Stimulated activated CD4-positive, alpha-beta T cell treated with anti-CD3 and anti-CD28 coated beads, Interleukin-1b, Interleukin-23, amount 100 ng/mL, for 48 hours (primary cell): ENCODE measurements at places on chromosomes 3 and 15.

DNA sequence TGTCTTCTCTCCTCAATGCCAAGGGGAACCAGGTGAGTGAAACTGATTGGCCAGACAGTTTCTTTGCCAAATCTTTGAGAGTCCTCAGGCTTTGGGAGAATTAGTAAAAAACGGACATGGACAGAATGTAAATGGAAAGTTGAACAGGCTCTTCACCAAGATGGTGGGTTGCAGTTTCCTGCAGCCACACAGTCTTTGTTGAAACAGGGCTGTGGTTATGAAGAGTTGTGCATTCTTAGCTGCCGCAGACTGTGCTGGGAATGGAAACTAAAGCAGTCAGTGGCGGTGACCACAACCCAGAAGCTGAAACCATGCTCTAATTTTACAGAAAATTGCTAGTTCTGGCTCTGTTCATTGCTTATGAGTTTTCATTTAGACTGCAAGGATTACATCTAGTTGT is 42.1 kb upstream of the TASOR start:
- peak; percentile 70 for DNase-seq

- DNase-seq, result no peak
Observed at GRCh38 chr3:37054370-37054769, 61.1 kb downstream of the MLH1 start.

GRCh38 chr15:77036537-77037387 is 34.1 kb downstream of the TSPAN3 start:
- no peak for DNase-seq

DNA sequence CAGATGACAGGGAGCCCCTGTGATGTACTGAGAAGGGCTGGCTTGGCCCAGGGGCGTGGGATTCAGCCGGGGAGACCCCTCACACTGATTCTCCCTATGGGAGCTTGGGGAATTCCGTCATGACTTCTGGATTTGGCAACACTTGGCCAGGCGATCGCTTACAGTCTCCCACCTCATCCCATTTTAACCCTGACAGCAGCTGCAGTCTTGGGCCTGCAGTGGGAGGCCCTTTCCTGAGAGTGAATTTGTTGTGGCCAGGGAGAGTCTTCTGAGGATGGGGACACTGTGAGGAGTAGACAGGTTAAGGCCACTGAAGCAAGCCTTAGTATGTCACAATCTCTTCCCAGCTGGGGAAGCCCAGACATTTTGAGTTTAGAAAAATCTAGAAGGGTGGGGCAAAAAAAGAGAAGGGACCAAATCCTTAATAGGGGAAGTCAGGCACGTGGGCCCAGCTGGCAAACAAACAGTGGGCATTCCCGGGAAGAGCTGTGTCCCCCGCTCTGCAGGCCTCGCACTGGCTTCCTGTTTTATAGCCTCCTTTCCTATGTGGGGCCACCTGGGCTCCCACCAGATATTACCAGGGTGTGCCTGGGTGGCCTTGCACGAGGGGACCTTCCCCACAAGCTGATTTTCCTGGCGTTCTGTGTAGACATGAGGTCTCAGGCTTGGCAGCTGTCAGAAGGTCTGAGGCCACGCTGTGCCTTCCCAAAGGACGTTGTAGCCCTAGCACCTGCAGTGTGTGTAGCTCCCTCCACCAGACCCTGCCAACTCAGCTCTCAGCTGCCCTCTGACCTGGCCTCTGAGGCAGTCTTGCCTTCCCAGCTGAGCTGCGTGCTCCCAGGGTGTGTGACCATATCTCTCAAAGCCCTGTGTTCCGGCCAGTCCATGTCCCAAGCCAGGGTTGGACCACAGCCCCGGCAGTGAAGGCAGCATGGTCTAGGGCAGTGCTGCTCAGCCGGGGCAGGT is 64.5 kb downstream of the FEM1B start:
- no peak for DNase-seq

DNA sequence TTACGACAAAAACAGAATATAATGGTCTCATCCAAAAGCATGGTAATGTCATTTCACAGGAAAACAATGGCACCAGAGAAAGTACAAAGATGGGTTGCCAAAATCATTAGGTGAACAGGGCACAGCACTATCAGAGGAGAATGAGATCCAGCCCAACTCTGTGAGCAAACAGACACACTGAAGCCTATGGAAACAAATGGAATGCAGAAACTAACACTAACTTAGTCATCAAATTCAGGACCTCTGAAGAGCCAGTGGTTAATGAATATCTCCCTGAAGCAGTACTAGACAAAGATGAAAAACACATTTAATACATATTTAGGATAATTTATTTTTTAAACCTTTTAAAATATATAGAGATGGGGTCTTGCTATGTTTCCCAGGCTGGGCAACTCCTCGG is 14.6 kb upstream of the RPS17 start:
- DNase-seq, result no peak

DNA sequence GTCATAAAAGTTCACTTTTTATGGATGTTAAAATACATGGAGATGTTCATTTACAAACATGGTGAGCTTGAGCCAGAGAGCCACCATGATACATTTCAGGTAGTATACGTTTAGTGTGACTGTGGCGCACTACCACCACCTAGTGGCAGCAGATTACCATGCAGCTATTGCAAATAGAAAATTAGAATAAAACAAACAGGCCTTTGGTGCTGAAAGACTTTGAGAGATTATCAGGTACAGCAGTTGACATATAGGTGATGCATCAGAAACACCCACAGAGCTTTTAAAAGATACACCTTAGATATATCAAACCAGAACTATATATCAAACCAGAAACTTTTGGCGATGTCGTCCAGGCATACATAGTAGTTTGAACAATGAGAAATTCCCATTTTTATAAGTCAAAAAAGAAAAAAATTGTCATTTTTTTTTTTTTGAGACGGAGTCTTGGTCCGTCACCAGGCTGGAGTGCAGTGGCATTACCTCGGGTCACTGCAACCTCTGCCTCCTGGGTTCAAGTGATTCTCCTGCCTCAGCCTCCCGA is 42.0 kb upstream of the ICE2 start:
- DNase-seq, result peak; percentile 79

GRCh38 chr15:65841121-65841930 is 28.0 kb upstream of the RAB11A start:
- no peak for DNase-seq

DNA sequence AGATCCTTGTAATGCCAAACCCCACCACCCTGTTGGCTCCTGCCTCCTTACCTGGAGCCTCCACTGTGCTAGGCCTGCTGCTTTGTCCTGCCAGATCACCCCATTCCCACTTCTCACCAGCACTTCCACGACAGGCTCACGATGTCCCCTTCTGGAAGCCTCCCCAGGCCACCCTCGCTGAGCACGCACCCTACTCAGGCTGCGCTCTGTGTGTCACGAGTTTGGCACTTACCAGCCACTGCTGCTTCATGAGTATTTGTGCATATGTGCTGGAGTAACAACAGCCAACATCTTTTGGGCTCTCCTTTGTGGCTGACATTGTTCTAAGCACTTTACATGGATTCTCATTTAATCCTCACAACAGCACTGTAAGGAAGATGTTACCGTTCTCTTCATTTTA is 58.1 kb downstream of the PDIA5 start:
- DNase-seq, result no peak

DNA sequence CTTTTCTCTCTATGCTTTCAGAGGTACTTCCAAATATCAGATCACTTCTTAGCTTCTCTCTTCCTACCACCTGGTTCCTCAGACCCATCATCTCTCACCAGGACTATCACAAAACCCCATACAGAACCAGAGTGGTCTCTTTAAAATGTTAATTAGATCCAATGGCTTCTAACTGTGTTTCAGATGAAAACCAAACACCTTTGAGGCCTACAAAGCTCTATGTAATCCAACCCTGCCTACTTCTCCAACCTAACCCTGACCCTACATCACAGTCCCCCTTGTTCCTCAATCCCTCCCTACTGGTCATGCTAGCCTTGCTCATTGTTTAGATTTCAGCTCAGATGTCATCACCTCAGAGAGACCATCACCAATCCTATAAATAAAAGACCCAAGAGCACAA is 34.8 kb downstream of the SUMF1 start:
- no peak for DNase-seq

DNA sequence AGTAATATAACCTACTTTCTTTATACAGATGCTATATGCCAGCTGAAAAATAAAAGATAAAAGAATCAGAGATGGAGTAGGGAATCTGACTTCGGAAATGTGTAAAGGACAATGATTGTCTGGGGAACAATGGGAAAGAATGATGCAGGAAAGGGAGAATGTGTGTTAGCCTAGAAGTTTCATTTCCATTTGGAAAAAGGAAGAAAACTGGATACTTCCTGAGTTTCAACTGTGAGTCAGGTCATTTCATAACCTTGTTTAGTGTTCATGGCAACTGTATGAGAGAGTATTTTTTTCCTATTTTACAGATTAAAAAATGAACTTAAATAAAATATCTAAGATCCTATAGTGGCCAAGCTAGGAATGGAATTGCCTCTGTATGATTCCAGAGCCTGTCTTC is 261.3 kb upstream of the NECTIN3 start:
- no peak for DNase-seq

- DNase-seq, result no peak
Observed at GRCh38 chr15:80055933-80056332, 3.5 kb upstream of the ZFAND6 start.

GRCh38 chr3:151293127-151293526 is 14.8 kb upstream of the P2RY14 start:
- no peak for DNase-seq

DNA sequence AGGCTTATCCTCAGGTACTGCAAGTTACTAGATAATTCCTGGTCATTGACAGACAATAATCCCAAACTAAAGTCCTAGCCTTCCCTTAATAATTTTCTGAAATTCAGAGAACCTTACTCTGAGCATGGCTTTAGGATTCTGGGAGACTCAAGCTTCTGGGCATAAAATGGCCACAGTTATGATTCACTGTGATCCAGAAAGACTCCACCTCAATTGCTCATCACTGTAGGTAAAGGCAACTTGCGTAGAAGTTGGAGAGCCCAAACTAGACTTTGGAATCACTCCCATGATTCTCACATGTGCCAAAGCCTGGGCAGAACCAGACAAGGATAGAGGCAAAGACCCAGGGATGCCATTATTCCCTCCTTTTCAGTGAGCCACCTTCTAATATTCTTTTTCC is 195.3 kb downstream of the OSBPL10 start:
- no peak for DNase-seq
